ENCODE measurements at places on chromosomes 5 and 9. TPM values are rescaled to one million over a fixed set of nuclear protein-coding genes. Genes with fewer than 3 reads are reported as not detected.

GRCh38 chr5:143402553-143403333, 743 bp downstream of the NR3C1 start:
- no peak for DNase-seq

DNA sequence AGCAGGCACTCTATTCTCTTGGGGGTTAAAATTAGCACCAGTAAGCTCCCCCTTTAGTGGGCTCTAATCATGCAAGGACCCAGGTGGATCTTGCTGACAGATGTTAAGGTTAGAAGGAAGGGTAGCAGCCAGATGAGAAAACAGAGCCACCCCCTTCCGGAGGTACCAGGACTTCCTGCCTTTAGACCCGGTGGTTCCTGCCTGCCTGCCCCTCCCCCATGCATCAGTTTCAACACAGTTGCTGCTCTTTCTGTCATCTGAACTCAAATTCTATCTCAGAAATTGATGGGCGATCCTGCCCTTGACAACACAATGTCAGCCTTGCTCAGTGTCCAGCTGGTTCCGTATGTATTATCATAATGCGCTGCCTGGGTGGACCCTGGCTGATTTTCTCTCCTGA, 287.3 kb downstream of the EBF1 start:
- no peak for DNase-seq

GRCh38 chr5:116661419-116661818, 86.8 kb upstream of the SEMA6A start:
- DNase-seq, result no peak

GRCh38 chr9:137265496-137266161, 10.5 kb downstream of the NELFB start:
- DNase-seq, result no peak

- no peak for DNase-seq
These were observed 36.4 kb upstream of the CCDC152 start for GRCh38 chr5:42720251-42720650.

GRCh38 chr9:131661568-131662288, 78.1 kb downstream of the RAPGEF1 start:
- DNase-seq, result no peak

- no peak for DNase-seq
These were observed 390.4 kb downstream of the EBF1 start for GRCh38 chr5:158709279-158709678.

GRCh38 chr5:112560371-112560770, 141.3 kb upstream of the EPB41L4A start:
- no peak for DNase-seq

GRCh38 chr9:18545636-18546360, 71.8 kb downstream of the ADAMTSL1 start:
- no peak for DNase-seq

- no peak for DNase-seq
These were observed 2.3 kb upstream of the ST8SIA4 start for GRCh38 chr5:100905259-100905914.

- no peak for DNase-seq
These were observed 314.2 kb upstream of the DAP start for GRCh38 chr5:11075035-11075805.

GRCh38 chr9:95572381-95573151, 55.8 kb upstream of the PTCH1 start:
- no peak for DNase-seq

- no peak for DNase-seq
These were observed 42.2 kb downstream of the ERP44 start for GRCh38 chr9:100056561-100056960.

GRCh38 chr9:88753691-88754367, 218.9 kb downstream of the NXNL2 start:
- no peak for DNase-seq

GRCh38 chr5:126360467-126360866, 62.7 kb upstream of the GRAMD2B start:
- DNase-seq, result no peak

- DNase-seq, result no peak
These were observed 180.9 kb downstream of the FAM170A start for GRCh38 chr5:119810217-119810616.

GRCh38 chr9:19173598-19174125, 46.4 kb upstream of the PLIN2 start:
- DNase-seq, result no peak

- no peak for DNase-seq
These were observed 109.4 kb downstream of the CARTPT start for GRCh38 chr5:71828291-71829040.

GRCh38 chr9:35395706-35396101, 94.2 kb upstream of the RUSC2 start:
- DNase-seq, result no peak

DNA sequence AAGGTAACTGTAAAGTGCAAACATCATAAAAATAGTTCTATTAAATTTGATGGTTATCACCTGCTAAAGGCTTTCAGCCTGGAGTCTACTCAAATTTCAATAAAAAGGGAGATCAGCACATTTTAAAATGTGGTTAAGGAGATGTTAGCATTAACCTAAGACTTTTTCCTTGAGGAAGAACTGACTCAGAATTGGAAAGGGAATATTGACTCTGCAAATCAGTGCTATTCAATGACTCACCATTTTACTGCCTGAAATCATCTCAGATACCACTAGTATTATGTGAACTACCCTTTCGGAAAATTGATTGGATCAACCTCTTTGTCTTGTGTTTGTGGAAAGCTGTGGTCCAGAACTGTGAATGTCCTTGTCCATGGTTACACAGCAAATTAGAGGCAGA, 113.3 kb downstream of the ADRB2 start:
- no peak for DNase-seq

DNA sequence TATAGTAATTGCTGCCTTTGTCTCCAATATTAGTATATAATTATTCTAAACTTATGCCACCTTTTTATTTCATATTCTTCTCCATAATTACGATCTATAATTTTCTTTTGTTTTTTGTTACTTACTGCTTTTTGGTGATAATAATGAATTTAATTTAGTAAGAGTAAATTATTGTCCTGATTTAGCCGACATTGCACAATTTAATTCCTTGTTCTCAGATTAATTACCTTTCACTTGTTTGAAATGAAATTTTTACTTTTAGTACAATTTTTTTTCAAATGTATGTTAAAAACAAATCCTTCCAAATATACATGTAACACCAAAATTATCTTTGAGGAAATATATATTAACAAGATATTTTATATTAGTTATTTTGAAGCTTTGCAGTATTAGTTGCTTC, 163.3 kb downstream of the GIN1 start:
- no peak for DNase-seq

- DNase-seq, result peak; percentile 25
These were observed 16.2 kb downstream of the PGGT1B start for GRCh38 chr5:115246361-115246991.

DNA sequence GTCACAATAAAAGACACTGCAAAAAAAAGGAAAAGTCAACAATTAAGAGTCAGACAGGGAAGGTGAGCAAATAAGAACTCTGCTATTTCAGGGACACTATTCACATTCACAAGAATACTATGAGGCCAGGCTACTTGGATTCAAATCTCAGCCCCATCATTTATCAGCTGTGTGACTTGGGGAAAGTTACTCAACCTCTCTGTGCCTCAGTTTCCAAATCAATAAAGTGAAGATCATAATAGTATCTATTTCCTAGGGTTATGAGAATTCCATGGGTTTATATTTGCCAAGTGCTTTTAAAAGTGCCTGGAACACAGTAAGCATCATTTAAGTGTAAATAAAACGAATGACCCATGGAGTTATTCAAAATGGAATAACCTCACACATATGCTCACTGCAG, 56.4 kb downstream of the ALDH7A1 start:
- DNase-seq, result no peak

GRCh38 chr9:125896404-125896803, 149.2 kb downstream of the PBX3 start:
- no peak for DNase-seq

Gene CD274
- total RNA-seq, result 15.5 TPM

Gene LCN15
- total RNA-seq, result not detected

Gene SOX30
- total RNA-seq, result not detected

Gene AK1
- 88.4 TPM for total RNA-seq

Gene PAEP
- total RNA-seq, result not detected

Gene FCN2
- total RNA-seq, result not detected

Gene PCDHB12
- total RNA-seq, result 0.19 TPM

Gene CARTPT
- not detected for total RNA-seq

Gene GPR107
- 33.3 TPM for total RNA-seq

Gene FXN
- total RNA-seq, result 14.6 TPM

Gene CD72
- not detected for total RNA-seq

Gene TAF11L6
- total RNA-seq, result not detected

All from glomerular endothelial cell (primary cell).